ENCODE measurements at places on chromosomes 3 and 15.

- DNase-seq, result no peak
Observed at GRCh38 chr3:107979538-107979937, 111.3 kb downstream of the CD47 start.

GRCh38 chr3:65999606-66000005, 39.1 kb downstream of the MAGI1 start:
- no peak for DNase-seq

DNA sequence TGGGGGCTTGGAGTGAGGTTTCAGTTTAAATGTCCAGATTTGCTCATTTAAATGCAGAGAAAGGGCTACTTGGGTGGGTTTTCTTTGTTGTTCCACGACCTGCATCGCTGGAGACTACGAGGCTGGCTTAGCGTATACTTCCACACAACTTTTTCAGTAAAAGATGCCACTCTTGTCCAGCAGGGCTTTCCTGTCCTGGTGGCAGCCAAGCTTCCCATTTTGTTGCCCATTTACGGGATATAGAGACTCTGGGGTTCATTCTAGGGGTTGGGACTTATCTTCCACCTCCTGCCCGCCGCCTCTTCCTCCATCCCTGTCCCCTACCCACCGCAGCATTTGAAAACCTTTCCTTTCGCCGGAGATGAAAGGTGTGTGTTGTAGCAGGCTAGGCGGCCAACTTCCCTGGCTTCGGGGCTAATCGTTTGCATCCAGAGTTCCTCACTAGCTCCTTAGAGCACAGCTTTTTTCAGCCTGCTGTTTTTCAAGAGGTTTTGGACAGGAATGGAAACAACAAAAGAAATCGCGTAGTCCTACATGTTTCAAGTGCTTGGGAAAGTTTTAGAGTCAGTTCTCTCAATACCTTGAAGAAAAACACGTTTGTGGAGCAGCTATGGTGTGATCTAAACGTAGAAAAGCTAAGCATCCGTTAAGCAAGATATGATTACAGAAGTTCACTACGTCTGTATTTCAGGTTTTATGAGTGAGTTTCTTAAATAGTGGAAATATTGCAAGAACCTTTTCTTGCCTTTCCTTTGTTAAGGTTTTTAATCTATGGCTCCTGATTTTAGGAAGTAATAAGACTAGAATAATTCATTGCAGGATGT, 843 bp downstream of the CHRNA5 start:
- no peak for DNase-seq

GRCh38 chr3:66809595-66809958, 188.5 kb upstream of the KBTBD8 start:
- DNase-seq, result no peak

DNA sequence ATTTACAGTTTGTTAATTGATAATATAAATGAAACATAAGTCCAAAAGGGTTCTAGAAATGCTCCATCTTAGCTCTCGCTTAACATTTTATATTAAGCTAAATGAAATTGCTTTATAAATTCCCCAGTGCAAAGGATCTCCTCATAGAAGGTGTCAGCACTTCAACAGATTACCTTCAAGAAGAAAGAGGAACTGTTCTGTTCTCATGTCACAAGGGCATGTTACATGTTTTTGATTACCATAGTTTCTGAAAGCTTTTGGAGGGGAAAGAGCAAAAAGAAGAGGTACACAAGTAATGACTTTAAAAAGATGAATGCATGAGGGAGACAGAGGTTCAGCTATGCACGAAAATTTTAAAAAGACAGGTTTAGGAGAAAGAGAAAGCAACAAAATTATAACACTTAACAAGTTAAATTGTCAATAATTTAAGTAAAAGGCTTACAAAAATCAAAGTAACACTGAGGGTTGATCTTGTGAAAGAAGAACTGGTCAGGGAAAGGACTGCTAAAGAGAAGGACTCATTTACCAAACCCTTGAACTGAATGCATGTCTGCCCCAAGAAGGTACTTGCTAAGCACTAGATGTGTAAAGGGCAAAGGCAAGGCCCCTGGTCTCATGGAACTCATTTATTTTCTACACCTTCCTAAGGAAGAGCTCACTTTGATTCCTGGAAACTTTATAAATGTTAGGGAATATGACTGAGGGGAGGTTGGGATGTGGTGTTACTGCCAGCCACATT, 45.1 kb downstream of the CCDC191 start:
- no peak for DNase-seq

- no peak for DNase-seq
Observed at GRCh38 chr3:155641956-155642355, 102.9 kb downstream of the PLCH1 start.

DNA sequence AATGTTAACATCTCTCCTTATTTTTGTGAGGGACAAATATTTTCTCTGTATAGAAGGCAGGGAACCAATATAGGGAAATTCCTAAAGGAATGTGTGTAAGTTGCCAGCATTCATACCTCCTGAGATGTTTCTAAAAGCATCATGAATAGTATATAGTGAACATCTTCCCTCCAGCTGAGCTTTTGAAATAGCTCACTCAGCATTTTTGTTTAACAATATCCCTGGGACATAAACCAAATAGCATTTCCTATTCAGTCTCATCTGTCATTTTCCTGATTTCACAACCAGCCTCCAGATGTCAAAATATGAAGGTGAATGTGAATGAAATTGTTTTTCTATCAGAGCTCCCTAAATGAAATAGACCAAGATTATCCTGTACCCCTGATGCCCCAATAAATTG, 137.2 kb downstream of the PPM1L start:
- no peak for DNase-seq

DNA sequence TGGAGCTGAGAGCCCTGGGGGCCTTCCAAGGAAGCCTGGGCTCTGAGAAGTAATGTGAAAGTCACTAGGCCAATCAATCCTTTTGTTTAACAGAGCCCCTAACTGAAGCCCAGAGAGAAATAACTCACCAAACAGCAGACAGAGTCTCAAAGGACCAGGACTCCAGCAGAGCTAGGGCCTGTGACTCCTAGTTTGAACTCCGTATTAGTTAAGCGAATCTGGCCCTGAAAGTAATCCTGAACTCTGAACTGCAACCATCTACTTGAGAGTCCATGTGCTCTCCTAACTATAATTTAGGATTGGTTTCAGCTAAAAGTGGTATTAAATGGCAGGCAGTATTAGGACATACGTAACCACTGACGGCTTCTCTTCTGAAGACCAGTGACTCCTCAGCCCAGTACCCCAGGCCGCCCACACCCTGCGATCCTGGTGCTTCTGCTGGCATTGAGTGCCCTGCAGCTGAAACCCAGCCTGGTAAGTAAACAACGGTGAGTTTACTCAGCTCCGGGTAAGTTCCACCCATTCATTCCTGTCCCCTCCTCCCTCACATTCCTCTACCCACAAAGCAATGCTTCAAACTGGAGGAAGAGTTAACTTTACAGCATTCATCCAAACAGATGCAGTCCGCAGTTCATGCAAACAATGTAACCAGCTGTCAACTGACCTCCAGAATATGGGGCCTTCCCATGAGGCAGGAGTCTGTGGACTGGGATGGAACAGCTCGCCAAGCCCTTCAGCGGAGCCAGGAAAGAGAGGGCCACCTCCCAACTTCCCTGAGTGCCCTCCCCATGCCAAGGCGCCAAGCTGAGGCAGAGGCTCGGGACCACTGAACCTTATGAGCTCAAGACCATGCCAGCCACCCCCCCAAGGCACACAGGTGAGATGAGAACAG, 7.3 kb downstream of the MYO5C start:
- DNase-seq, result peak; percentile 10

GRCh38 chr3:19392150-19392549, 243.8 kb downstream of the KCNH8 start:
- DNase-seq, result no peak

Measured in non-pigmented ciliary epithelial cell (primary cell).